ENCODE measurements at places on chromosomes 4 and X.

DNA sequence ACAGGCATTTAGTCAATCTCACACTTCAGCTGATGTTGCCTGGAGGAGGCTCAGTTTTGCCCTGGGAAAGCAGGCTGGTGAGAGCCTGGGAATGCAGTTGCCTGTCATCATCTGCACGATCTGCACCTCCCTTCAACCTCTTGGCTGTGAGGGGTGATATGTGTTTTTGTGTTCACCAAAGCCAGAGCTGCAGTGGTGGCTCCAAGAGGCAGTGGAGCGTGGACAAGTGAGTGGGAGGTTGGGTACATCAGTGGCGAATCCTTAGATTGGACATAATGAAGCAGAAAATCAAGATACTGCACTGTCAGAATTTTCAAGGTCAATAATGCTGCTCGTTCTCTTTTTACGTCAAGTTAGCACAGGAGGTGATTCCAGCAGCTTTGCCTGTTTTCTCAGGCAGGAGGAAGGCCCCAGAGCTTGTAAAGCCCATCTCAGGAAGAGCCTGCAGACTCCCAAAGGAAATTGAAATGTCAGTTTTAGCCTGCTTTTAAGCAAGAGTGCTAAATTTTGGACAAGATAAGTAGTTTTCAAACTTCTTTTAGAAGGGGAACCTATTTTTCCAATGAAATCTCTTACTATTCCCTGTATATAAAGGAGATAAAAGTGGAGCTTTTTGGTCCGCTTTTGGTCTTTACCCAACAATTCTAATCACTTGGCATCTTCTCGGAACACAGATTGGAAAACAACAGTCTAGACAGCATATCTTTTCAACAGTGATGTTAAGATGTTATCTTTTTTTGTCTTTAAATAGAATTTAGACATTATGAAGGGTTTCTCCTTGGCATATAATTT lies 92.8 kb downstream of the FRAS1 start:
- no peak for DNase-seq

GRCh38 chr4:39044364-39044955 lies 12.3 kb upstream of the TMEM156 start:
- peak; percentile 93 for DNase-seq

DNA sequence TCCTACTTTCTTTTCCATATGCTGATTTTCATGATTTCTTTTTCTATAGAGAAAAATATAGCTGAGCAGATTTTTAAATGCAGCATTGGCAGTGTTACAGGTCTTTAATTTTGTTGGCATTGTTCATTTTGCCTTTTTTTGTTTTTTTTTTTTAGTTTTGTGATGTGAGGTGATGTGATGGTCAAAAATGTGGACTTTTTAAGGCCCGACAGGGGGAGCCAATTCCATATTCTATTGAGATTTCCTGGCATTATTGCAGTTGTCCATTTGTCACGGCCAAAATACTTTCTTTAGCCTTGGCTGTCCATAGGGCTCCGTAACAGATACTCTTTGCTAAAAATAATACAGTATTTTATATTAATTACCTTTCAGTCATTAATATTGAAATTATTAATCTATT lies 47.8 kb downstream of the SLIT2 start:
- no peak for DNase-seq

GRCh38 chr4:85591406-85592098 lies 116.6 kb downstream of the ARHGAP24 start:
- DNase-seq, result peak; percentile 60

DNA sequence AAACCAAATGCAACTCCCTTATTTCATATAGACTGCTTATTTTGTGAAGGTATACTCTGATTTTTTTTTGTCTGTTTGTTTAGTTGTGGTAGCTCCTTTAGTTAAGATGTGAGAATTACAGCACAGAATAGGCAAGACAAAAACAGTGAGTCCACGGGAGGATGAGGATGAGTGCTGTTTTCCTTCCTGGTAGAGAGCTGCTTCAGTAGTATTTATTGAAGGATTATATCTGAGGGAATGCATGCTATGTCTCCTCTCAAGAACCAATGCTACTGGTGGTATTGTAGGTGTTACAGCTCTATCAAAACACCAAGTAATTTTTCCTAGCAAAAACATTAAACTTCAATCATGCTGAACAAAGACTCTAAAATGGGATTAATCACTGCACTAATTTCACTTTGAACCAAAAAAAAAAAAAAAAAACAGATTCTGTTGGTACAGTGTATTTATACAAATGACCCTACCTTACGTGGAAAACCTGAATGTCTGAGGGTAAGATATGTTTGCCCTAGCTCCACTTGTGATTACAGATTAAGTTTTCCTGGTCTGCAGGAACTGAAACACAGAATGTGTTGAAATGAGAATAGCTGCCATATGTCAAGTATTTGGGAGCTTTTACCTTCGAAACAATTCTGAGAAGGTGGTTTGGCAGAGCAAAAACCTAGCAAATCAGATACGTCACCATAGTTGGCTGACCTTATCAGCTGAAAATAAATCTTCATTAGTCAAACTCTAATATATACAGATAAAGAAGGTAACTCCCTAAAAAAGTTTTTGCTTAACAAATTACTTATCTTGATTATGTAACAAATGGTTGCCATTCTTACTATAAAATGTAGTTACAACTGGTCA lies 40.3 kb downstream of the PPP3CA start:
- DNase-seq, result peak; percentile 11

GRCh38 chrX:9204560-9204959 lies 170.6 kb upstream of the FAM9B start:
- DNase-seq, result peak; percentile 39

GRCh38 chrX:30241724-30242415 lies at the start of gene MAGEB4:
TSS of gene MAGEB4 (plus strand) at chrX:30242000. CDS start at chrX:30242136, 136 bp downstream.
- DNase-seq, result no peak

DNA sequence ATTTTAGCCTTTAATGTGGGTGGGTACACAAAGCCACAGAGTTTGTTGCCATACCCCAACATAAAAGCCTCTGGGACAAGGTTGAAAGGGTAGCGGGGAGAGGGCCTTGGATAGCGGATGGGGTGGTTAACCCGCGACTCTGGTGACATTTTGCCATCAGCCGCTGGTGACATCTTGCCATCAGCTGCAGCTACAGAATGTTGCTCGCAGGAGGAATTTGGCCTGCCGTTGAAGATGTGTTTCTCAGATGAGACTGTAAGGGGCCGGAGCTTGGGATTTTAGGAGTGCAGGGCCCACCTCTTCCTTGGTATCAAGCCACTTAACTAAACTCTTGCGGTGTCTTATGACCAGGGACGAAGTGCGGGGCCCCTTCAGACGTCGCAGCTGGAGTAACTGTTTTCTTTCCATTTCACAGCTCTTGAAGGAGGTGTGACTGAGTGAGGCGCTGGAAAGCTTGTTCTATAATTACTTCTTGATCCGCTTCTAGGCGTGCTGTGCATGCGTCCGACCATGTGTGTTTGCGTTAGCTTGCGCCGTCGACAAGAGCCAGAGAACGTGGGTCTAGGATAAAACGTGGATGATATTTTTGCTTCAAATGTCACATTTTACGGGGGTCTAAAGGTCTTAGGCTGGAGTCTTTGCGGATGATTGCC lies 820 bp upstream of the RASL11B start:
- no peak for DNase-seq

DNA sequence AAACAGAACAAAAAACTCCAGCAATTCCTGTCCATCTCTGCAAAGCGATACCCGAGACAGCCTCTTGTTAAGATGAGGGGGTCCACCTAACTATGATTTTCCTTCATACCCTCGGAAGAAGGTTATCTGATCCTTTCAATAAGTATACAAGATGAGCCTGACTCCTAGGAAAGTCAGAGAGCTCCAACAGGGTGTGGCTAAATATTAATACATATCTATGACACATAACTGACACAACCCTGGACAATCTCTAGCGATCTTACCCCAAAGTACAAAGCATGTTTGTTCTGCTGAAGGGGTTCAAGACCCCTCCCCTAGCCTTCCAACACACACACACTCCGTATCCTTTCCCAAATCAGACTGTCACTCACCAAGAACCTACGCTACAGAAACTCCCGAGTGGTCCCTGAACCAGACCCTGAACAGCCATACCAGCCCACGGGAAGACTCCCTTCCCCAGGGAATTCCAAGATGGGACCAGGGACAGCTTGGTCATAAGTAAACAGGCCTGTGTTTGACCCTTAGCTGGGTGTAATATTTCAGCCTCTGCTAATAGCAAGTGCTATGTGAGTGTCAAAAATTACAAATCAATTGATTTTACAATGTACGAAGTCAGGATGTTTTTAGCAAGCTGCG lies 110.3 kb downstream of the PRKX start:
- DNase-seq, result no peak

DNA sequence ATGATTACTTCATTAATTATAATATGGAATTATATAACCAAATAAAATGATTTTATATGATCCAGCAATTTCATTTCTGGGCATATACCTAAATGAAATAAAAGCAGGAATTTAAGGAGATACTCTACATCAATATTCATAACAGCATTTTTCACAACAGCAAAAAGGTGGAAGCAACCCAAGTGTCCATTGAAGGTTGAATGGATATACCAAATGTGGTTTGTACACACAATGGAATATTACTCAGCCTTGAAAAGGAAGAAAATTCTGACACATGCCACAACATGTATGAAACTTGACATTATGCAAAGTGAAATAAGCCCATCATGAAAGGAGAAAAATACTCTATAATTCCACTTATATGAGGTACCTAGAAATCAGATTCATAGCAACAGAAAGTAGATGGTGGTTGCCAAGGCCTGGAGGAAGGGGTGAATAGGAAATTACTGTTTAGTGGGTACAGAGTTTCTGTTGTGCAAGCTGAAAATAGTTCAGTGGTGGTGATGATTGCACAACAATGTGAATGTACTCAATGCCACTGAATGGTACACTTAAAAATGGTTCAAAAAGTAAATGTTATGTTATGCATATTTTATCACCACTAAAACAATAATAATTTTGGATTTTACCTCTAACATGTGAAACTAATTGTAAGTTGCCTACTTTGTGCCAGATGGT lies 471.5 kb downstream of the SPRY1 start:
- no peak for DNase-seq

DNA sequence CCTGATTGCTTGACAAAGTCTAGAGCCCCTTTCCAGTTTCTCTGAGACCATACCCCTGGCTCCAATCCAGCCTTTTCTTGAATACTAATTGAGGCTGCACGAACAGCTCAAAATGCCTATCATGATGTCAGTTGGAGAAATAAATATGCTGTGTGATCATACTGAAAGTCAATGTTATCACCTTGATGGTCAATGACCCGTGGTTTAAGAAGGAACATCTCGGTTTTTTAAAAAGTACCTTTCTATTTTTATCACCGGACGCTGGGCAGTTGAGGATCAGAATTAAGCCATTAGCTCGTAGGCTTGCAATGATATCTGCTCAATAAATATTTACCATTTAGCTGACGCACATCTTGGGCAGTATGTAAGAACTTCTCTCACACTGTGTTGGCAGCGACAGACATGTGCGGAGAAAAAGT lies 852 bp upstream of the WDR44 start:
- DNase-seq, result peak; percentile 69

DNA sequence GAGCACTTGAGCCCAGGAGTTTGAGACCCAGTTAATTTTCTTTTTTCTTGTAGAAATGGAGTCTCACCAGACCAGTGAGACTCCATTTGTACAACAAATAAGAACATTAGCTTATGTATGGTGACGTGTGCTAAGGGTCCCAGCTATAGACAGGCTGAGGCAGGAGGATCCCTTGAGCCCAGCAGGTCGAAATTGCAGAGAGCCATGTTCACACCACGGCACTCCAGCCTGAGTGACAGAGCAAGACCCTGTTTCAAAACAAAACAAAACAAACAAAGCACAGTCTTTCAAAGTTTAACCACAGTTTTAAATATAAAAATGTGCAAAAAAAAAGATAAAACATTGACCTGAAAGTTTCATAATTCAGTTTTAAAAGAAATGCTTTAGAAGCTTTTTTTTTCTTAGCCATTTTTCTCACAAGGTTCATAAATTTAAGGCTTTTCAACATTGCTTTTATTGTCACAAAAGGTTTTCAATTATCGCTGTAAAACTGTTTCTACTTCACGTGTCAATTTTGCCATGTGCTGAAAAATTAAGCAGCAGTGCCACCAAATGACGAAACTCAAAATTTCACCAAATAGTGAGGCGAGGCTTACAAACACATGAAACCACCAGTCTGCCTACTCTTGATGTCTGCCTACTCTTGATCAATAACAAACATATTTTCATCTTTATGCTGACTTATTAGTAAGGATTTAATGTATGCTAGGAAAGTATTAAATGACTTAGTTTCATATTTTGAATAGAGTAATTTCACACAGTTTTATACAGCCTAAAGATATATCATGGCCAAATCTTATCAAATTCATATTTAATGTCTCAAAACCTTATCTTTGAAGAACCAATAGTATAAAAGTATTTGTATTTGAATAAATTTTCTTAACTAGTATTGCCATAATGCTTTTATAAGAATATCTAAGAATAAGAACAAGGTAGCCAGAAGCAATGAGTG lies 126.3 kb downstream of the NEK1 start:
- DNase-seq, result peak; percentile 71

GRCh38 chrX:47202877-47203276 lies 9.2 kb downstream of the UBA1 start:
- no peak for DNase-seq

GRCh38 chr4:60404027-60404426 lies 796.1 kb upstream of the ADGRL3 start:
- no peak for DNase-seq

DNA sequence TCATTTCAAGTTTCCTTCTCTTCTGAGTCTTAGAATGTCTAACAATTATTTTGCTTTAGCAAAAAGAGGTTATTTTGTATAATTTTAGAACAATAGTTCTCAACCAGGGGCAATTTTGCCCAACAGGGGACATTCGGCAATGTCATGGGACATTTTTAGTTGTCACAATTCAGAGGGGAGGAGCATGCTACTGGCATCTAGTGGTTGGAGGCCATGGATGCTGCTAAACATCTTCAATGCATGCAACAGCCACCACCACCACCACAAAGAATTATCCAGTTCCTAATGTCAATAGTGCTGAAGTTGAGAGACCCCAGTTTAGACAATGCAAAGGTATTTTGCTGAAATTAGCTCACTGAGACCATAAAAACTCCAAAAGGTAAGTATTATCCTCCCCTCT lies 122.5 kb downstream of the ARHGAP6 start:
- no peak for DNase-seq

GRCh38 chrX:13397878-13398818 lies 78.3 kb upstream of the ATXN3L start:
- peak; percentile 97 for DNase-seq

DNA sequence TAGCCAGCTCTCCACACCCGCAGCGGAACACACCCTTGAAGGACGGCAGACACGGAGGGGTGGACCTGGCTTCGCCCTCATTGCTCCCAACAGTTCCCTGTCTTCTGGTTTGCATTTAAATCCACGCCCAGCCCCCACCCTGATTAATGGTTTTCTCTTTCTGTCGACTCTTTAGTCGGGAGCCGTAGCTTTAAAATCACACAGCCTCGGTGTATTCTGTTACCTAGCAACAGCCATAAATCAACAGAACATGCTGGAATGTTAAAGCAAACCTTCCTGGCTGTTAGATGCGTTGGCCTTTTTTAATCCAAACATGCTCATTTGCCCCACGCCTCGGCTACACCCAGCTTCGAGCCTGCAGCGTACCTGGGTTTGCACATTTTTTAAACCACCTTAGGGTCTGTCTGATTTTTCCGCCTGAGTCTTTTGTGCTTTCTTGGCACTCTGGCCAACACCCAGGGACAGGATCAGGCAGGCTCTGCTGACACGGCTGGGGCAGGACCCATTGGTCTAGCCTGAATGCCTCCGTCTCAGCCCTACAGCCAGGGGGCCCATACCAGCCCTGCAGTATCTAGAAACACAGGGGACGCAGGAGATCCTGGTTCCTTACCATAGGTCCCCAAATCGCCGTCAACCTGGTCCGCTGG lies 21.4 kb upstream of the PPP2R2C start:
- peak; percentile 5 for DNase-seq
